ENCODE measurements at places on chromosomes 13 and 19.

GRCh38 chr19:34475026-34475974 is 6.3 kb upstream of the WTIP start:
- DNase-seq: peak; percentile 61

GRCh38 chr19:51386882-51387520 is 773 bp downstream of the LIM2 start:
- DNase-seq: no peak

- DNase-seq: no peak
Measured at GRCh38 chr13:113736258-113736731, 22.7 kb upstream of the TMEM255B start.

GRCh38 chr13:29369060-29369743 is 226.3 kb downstream of the SLC7A1 start:
- DNase-seq: peak; percentile 18

- DNase-seq: no peak
Measured at GRCh38 chr19:45294291-45295029, 28.2 kb downstream of the CKM start.

DNA sequence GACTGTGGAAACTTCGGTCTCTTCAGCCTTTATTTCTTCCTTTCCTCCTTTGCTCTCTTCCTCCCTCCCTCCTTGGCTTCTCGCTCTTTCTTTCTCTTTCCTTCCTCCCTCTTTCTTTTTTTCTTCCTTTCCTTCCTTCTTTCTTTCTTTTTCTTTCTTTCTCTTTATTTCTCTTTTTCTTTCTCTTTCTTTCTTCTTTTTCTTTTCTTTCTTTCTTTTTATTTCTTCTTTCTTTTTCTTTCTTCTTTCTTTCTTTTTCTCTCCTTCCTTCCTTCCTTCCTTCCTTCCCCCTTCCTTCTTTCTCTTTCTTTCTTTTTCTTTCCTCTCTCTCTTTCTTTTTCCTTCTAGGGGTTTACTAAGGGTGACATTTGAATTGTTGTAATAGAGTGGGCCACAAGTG is 290.2 kb upstream of the MAB21L1 start:
- no peak for DNase-seq

DNA sequence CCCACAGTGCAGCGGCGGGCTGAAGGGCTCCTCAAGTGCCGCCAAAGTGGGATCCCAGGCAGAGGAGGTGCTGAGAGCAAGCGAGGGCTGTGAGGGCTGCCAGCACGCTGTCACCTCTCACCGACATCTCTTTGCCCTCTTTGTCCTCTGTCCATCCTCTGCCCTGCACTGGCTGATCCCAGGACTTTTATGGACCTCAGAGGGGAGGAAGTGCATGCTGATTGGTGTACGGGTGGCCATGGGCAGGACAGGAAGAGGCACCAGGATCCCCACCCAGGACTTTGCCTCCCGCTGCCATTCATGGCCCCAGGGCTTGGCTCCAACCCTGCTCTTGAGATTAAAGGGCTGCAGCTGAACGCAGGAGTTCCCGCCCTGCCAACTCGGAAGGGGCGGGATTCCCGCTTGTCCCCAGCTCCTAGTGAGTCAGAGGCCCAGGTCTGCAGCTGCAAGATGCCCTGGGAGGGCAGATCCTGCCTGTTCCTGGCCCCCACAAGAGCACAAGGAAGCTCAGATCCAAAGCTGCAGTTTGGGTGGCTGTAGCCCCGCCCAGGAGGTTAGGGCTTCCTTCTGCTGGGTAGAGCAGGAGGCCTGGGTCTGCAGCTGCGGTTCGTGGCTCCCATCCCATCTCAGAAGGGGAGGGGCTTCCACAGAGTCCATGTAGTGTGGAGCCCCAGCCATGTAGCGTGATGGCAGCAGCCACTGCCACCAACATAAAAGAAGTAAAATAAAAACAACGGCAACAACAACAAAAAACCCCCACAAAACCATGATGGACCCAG is 1716.7 kb downstream of the SLITRK1 start:
- no peak for DNase-seq

- DNase-seq: no peak
Measured at GRCh38 chr13:28496188-28496564, 1.2 kb upstream of the FLT1 start.

GRCh38 chr13:91406619-91407018 is 8.2 kb downstream of the GPC5 start:
- DNase-seq: no peak

DNA sequence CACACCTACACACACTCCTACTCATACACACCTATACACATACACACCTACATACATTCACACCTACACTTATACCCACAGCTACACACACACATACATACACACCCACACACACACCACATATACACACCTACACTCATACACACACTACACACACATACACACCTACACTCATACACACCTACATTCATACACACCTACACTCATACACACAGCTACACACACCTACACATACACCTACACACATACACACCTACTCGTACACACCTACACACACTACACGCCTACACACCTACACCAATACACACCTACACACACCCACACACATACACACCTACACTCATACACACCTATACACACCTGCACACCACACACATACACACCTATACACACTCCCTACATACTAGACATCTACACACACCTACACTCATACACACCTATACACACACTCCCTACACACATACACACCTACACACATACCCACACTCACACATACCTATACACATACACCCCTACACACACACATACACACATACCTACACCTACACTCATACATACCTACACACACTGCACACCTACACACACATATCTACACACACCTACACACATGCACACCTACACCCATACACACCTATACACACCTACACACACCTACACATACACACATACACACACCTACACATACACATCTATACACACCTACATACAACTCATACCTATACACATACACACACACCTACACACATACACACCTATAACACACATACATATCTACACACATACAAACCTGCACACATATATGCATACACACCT is 285.2 kb upstream of the MAB21L1 start:
- DNase-seq: no peak

GRCh38 chr13:110326263-110326904 is 19.3 kb downstream of the COL4A2 start:
- no peak for DNase-seq

GRCh38 chr19:1266916-1267476 is 2.1 kb upstream of the CIRBP start:
- no peak for DNase-seq

DNA sequence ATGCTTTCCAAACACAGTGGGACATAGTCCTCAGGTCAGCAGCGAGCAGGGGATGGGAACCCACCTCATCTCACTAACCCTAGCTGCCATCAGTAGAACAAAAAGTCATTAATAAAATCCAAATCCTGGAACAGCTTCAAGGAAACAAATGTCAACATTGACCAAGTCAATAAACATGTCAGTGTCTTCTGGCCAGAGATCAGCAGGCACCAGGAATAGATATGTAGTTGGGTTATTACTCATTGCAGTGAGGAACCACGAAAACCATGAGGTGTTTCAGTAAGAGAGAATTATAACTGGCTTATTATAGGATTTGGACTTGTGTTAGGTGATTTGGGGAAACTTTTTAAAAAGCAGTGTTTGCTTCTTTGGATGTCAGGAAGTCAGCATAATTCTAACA is 17.1 kb upstream of the CD33 start:
- DNase-seq: no peak

- peak; percentile 98 for DNase-seq
Measured at GRCh38 chr19:34274827-34275625, 20.7 kb downstream of the GARRE1 start.

- DNase-seq: no peak
Measured at GRCh38 chr19:10501971-10502523, 1.1 kb downstream of the KEAP1 start.

DNA sequence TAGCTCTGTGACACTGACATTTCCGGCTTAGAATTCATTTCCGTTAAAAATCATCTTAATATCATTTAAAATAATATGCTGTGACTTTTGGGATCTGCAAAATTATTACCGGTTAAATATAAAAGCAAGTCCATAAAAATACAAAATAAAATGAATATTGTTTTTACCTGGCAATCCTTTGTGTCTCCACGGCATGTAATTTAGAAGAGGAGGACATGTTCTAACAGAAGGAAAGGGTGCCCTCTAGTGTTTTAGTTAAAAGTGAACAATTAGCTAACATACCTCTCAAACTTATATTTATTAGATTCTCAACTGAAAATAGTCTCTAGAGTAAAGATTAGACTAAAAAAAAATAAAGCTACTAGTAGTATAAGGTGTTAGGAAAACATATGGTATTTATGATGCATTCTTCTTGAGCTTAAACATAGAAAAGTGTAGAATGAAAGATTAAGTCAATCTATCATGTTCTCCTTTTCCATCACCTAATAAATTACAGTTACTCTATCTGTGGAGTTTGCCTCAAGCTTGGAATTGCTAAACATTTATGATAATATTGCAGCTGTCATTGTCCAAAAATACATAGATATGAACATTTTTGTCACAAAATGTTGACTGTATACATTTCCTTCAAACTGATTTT is 676.7 kb upstream of the SPRY2 start:
- DNase-seq: peak; percentile 10

DNA sequence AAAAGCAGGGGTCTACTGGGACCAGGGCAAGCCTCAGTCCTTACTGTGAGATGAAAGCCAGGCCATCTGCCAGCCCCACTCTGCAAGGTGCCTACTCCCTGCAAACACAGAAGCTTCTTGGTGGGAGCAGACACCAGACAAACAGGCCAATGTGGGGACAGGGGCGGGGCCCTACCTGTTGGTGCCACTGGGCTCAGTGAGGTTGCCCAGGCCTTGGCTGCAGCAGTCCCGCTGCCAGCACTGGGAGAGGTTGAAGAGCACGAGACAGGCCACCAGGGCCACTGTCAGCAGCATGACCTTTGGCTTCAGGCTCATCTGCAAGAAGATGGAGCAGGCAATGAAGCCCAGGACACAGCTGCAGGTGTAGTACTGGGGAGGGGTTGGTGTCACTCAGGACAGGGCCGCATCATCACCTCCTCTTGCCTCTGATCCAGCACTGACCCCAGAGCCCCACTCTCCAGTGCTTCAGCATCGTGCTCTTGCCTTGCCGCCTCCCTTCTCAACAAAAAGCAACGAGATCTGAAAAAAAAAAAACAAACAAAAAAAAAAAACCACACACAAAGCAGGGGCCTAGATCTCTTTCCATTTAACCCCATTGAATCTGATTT is 72.6 kb downstream of the NBEA start:
- no peak for DNase-seq

GRCh38 chr19:31506102-31506501 is 156.9 kb upstream of the TSHZ3 start:
- DNase-seq: no peak

GRCh38 chr19:13538601-13539253 is 32.4 kb upstream of the CACNA1A start:
- DNase-seq: no peak

DNA sequence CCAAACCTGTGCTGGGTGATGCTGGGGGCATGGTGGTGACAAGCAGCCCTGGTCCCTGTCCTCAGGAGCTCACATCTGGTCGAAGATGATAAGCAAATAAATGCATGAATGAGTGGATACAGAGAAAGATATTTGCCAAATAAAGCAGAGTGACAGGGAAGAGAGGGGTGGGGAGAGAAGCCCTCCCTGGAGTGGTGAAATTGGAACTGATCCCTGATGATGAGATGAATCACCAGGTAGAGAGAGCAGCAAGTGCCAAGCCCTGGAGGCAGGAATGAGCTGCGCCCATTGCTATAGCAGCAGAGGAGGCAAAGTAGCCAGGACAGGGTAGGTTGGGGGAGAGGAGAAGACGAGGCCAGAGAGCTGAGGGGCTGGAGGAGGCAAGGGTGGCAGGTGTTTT is 13.7 kb downstream of the FXYD5 start:
- no peak for DNase-seq

DNA sequence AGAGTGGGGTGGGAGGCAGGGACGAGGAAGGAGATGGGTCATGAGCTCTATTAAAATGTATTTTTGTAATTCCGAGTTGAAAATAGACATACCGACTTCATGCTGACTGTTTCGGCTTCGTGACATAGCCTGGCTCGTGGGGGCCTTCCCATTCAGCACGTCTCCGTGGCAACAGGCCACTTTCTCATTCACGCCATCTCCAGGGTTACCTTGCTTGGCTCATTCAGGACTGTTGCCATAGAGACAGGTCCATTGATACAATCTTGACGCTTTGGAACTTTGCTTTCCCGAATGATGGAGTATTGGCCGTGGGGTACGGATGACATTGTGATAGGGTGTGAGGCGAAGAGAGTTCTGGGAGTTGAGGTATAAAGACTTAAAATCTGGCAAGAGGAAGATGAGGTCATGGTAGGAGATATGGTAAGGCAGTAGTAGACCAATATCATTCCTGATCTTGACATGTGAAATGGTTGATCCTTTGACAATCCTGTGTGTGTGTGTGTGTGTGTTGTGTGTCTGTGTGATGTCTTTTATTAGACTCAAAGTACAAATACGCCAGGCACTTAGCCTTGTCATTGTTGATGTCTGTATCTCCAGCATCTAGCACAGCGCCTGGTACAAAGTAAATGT is 97.3 kb downstream of the CACNA1A start:
- no peak for DNase-seq

GRCh38 chr19:30049226-30049625 is 107.2 kb downstream of the URI1 start:
- DNase-seq: no peak

DNA sequence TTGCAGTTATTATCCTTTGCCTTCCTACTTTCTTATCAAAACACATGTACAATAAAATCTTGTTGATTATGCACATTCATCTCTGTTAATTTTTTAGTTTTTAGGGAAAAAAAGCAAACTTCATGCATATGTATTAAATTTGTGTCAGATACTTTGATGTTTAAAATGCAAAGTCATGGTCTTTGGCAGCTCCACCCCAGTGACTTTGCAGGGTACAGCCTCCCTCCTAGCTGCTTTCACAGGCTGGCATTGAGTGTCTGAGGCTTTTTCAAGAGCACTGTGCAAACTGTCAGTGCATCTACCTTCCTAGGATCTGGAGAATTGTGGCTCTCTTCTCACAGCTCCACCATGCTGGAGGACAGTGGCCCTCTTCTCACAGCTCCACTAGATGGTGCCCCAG is 1988.1 kb upstream of the PCDH20 start:
- DNase-seq: no peak

GRCh38 chr19:48806518-48806817 is 4.4 kb downstream of the BCAT2 start:
- DNase-seq: peak; percentile 6

- DNase-seq: no peak
Measured at GRCh38 chr19:57047743-57048142, 72.0 kb upstream of the USP29 start.

- no peak for DNase-seq
Measured at GRCh38 chr19:37920591-37921450, 13.8 kb downstream of the SIPA1L3 start.

DNA sequence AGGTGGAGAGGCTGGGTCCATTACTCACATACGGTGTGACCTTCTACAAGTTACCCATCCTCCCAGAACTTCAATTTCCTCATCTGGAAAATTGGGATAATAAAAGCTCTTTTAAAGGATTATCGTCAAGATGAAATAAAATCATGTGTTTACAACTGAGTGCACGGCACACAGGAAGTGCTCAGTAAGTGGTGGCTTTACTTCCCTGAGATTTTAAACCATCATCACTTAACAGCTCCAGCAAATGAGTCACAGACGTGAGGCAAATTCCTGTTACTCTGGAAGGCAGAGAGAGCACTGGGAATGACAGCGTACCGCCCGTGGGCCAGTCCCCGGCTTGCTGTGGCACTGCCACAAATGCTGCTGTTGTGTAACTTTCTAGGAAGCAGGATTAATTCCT is 64.1 kb downstream of the MRPL57 start:
- peak; percentile 40 for DNase-seq

Data from fibroblast of skin of left quadriceps (primary cell).